Stimulated activated CD4-positive, alpha-beta T cell treated with anti-CD3 and anti-CD28 coated beads, Interleukin-12 subunit alpha, Interleukin-12 subunit beta, amount 100 ng/mL, for 4 hours (primary cell): ENCODE measurements at places on chromosomes 6 and 20.

DNA sequence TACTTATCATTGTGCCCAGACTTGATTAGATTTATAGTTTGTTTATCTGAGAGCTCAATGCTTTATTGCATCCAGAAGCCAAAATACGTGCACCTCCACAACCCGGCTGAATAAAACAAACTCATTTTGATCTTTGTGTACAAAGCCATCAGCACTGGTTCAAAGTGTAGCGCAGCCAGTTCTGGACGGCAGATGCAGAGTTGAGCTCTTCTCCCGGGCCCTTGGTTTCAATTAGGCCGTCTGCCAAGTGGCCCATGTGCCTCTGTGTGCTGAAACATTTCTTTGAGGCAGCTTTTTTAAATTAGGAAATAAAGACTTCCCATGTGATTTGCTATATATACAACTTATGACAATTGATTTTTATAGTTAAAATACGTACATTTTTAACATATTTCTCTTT lies 96.2 kb upstream of the RSPO3 start:
- no peak for DNase-seq

- DNase-seq: no peak
Observed at GRCh38 chr6:43376551-43376981, 7.1 kb upstream of the ZNF318 start.

- DNase-seq: no peak
Observed at GRCh38 chr6:139277587-139277986, 14.2 kb downstream of the TXLNB start.

DNA sequence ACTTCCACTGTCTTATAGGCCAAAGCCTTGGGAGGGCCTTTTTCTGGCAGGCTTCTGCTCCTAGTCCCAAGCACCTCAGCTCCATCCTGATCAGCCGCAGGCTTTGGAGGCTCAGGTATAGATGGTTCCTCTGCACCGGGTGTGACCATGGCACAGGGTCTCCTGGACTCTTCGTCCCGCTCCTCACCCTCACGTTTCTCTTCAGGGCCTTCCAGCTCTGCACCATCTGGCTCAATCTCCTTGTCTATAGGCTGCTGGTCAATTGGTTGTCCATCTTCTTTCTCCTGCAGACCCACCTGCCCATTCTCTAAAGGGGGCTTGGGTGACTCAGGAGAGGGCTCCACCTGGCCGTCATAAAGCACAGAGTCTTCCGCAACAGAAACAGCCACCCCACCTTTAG lies 37.0 kb downstream of the BFSP1 start:
- DNase-seq: no peak

GRCh38 chr6:52929321-52930164 lies 20.0 kb upstream of the GSTA3 start:
- no peak for DNase-seq

DNA sequence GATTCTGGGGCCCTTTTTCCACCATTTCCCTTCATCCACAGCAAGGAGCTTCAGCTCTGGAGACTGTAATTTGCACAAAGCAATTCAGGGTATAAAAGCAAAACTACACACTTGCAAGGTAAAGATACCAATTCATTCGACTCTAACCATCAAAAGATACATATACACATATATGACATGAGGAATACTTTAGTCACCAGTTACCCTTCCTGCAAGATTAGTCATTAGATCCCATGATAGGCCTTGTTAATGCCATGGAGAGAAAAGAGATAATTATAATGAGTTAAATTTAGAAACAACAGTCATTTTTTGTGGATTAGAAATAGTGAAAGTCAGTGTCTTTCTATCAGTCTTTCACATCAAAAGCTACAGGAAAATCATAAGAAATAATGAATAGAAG lies 204.2 kb downstream of the KCNQ5 start:
- DNase-seq: no peak

- no peak for DNase-seq
Observed at GRCh38 chr6:1215023-1215422, 96.9 kb upstream of the FOXQ1 start.

- DNase-seq: no peak
Observed at GRCh38 chr6:140230282-140230681, 855.8 kb upstream of the CITED2 start.

DNA sequence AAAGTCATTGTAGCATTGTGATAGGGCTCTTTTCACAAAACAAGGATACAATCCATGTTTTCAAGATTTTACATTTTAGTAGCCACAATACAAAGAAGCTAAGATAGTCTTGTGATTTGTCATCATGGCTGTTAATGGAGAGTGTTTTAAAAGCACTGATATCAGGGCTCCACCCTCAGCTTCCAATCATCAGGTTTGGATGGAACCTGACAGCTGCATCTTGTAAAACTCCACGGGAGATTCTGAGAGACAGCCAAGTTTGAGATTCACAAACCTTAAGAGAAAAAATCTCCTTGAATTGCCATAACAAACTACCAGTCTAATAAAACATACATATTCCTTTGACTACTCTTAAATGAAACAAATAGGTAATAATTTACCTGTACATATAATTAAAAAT lies 280.2 kb downstream of the ESR1 start:
- no peak for DNase-seq

GRCh38 chr20:38304845-38305447 lies 990 bp downstream of the BPI start:
- no peak for DNase-seq

- no peak for DNase-seq
Observed at GRCh38 chr6:170100046-170100445, 190.8 kb downstream of the DLL1 start.

DNA sequence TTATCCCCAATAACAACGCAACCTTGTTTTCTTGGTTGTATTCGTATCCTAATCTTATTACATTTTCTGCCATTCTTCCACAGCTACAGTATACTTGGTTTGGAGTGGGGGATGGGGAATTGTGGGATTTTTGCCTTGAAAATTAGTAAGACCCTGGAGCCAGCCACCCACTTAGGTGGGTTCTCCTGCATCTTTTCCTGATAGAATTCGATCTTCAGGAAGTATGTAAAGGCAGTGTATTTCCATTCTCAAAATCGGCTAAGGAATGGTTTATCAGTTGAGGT lies 1.1 kb downstream of the ITCH start:
- no peak for DNase-seq

GRCh38 chr6:145055567-145055966 lies 679.8 kb downstream of the EPM2A start:
- no peak for DNase-seq

DNA sequence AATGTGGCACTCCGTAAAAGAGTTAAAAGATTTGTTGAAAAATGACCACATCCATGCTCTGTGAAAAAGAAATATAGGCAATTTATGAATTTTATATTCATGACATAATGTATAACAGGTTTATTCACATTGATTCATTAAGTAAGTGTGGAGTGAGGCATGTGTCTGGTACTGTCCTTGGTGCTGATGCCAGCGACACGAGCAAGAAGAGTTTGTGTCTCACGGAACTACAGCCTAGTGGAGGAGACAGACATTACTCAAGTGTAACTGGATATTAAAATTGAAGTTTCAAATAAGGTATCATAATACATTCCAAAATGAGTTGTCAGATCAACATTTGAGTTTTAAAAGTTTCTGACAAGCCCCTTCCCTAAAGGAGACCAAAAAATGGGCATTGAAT lies 158.2 kb upstream of the PRND start:
- DNase-seq: no peak

DNA sequence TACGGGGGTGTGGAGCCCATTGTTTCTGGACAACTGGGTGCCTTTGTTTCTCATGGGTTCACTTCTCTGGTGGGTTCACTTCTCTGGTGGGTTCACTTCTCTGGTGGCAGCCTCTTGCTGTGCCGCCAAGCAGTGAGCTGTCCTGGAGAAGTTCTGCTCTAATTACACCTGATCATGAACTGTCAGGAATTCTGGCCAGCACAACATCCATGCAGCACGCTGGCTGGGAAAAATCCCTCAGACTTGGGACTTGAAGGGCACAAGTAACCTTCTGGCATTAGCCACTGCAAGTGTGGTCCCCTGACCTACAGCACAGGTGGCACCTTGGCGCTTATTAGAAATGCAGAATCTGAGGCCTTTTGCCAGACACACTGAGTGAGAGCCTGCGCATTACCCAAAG lies 752.5 kb downstream of the QKI start:
- DNase-seq: no peak

GRCh38 chr6:8579372-8579771 lies 144.0 kb upstream of the SLC35B3 start:
- DNase-seq: no peak

DNA sequence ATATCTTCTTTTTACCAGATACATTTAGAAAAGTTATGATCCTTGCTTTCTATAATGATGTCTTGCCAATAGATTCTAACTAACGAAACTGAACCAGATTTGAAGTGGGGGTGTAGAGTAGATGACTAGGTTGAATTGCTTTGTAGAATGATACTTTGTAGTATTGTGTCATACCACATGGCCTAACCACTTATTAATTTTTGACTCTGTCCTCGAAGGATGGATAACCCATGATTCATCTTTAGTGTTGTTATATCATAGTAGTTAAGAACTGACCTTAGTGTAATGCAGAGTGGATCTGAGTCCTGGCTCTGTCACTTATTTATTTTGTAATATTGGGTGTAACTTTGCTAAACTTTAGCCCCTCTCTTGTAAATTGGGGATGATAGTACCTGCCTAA lies 4.5 kb downstream of the PHF3 start:
- no peak for DNase-seq

DNA sequence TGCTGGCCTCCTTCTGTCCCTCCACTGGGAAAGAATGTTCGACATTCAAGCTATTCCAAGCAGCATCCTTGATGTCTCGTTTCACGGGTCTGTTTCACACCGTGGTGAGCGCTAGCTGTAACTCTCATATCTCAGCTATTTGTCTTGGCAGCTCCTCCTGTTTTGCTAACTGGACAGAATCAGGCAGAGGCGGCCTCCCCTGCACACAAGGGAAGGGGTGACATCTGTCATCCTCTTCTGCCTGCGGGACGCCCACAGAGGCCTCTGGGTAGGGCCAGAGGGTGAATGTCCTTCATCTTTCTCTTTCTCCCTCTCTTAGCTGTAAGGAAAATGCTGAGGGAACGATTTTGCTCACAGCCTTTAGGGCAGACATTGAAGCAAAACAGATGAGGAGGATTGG lies 232.8 kb upstream of the GMDS start:
- DNase-seq: no peak

DNA sequence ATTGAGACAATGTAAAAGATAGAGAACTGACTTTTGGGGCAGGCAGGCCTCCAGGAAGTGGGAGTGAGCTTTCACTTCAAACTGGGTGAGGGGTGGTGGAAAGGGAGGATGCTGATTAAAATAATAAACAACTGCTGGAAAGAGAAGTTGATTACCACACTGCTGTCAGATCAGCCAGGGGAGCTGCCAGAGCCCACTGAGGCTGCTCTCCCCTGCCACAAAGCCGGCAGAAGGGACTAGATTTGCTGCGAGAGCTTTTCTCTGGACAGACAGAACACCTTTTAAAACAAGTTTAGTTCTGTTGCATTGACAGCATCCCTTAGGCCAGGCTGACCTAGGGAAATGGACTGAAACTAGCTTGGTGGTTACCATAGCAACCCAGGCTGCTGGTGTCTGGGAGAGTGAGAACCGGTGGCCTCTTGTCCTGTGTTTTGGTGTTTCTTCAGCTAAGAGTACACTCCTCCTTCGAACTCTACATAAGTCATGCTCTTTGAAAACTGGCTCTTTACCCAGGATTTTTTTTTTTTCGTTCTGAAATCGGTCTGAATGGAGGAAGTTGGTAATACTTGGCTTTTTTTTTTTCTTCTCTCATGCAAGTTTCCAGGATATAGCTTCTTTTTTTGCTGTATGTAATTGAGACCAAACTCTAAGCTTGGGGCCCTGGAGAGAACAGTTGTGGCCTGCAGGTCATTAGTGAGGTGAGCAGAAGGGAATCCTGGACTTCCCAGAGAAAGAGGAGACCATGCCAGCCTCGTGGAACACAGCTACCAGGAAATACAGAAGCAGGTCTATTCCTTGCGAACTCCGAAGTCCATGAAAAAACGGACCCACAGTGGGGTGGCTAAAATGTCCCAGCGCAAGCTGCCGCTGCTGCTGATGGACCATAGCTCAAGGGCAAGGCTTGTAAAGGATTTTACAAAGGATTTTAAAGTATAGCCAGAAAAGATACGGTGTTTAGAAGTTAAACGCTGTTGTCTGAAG lies 374.4 kb downstream of the UTRN start:
- DNase-seq: no peak

- no peak for DNase-seq
Observed at GRCh38 chr6:40325791-40326190, 261.4 kb downstream of the LRFN2 start.

GRCh38 chr6:52423971-52424381 lies 3.8 kb downstream of the EFHC1 start:
- no peak for DNase-seq

DNA sequence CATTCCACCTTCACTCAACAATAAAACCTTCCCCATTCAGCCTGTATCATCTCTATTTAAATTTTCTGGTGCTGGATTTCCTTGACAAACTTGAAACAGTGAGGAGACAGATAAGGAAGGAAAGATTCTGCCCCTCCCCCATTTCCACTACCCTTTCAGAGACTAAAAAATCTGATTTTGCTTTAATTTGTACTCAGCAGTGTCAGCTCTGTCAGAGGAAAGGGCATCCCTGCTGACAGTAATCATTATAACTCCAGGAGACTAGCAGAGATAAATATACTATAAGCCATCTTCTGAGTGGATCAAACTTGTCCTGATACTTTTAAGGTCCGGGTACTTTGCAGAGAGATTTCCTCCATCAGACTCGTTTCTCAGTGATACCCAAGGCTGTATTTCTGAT lies 155.6 kb downstream of the SAMD5 start:
- no peak for DNase-seq
